ENCODE measurements at places on chromosomes 7 and 10.
A peak's percentile ranks its signal among the peaks of the same experiment; 100 is the strongest.

DNA sequence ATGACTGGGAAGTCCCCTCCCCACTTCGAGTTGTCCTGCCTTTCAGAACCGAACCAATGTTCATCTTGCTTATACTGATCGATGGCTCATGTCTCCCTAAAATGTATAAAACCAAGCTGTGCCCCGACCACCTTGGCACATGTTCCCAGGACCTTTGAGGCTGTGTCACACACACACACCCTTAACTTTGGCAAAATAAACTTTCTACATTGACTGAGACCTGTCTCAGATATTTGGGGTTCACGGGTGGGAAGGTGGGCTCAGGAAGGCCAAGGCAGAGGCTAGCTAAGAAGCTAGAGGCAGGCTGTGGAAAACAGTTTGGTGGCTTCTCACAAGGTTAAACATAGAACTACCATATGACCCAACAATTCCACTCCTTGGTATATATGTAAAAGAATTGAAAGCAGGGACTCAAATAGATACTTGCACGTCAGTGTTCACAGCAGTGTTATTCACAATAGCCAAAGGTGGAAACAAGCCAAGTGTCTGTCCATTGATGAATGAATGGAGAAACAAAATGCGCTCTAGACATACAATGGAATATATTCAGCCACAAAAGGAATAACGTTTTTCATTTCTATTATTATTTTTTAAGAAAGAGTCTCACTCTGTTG, 15.4 kb downstream of the PRF1 start:
- no peak for DNase-seq

DNA sequence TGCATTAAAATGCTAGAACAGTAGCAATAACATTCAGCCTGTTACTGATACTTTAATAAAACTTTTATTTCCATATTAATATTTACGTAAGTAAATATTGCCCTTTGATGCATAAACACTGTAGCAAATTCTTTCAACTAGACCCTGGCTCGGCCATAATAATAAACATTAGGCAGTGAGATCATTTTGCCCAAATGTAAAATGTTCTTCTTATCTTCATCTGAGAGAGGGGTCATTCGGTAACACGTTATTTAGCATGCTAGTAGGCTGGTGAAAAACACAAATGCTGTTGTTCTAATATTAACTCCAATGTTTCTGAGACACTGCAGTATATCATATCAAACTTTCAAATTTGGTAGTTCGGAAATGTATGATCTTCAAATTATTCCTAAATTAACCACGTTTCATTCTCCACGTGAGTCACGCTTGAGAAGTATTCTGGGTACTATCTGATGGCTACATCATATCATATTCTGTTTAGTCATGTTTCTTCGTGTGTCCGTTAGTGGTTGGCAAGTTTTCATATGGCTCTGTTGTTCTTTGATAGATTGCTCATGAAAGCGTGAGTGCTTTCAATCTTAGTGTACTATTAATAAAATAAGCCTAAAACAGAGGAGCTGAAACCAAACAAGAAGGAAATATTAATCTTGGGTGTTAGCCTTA, 145.8 kb downstream of the NSUN6 start:
- DNase-seq, result no peak

DNA sequence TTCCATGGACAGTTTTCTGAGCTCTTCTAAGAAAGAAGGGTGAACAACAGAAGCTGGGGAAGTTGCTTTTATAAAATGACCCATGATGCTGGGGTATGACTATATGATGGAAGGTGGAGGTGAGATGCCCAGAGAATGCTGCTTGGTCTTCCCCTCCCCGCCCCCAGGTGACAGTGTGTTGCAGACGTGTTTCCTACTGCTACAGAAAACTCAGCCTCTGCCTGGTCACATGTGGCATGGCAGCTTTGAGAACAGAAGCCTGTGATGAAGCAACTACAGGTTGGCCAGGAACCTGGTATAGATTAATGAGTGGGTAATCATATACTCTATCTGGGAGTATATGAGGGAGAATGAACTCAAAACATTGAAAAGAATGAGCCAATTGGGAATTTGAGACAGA, 67.1 kb downstream of the MTURN start:
- no peak for DNase-seq

- DNase-seq, result no peak
Observed at GRCh38 chr7:44213206-44213876, 12.6 kb downstream of the YKT6 start.

GRCh38 chr7:116501425-116502167, 2.1 kb downstream of the CAV2 start:
- DNase-seq, result no peak

- no peak for DNase-seq
Observed at GRCh38 chr10:113691381-113691780, 11.7 kb downstream of the CASP7 start.

GRCh38 chr10:30705625-30706149, 76.1 kb upstream of the LYZL2 start:
- DNase-seq, result no peak

DNA sequence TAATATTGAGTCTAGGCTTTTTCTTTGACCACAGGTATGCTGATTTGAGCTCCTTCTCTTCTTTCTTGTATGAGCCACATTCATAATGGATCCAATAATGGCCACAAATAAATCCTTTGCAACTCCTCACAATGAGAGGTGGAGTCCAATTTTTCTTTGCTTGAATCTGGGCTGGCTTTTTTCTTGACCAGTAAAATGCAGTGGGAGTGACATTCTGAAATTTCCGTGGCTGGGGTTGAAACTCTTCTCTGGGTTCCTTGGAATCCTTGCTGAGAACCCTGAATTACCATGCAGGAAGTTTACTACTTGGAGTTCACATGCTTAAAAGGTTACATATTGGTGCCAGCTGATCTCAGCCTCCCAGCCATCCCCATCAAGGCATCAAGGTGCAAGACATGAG, 22.4 kb upstream of the FAM180A start:
- DNase-seq, result no peak

DNA sequence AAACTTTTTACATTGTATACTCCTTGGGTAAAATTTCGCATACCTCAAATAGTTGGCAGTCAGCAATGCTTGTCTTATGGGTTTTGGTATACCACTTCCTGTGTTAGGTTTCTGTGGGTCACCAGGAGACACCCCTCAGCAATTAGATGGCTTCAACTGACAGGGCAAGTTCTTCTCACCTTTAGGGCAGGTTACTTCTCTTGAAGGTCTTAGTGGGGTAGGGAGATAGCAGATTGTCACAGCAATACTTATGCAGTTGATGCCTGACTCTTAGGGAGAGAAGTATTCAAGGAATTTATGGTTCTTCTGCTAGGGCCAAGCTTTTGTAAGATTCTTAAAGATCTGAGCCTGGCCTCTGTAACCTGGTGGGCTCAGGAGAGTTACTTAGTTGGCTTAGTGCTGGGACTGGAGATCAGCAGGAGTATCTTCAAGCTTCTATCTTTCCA, 42.9 kb downstream of the MKLN1 start:
- no peak for DNase-seq

GRCh38 chr7:29614229-29614628, 50.6 kb downstream of the PRR15 start:
- no peak for DNase-seq

GRCh38 chr7:42627101-42627500, 284.8 kb downstream of the C7orf25 start:
- no peak for DNase-seq

DNA sequence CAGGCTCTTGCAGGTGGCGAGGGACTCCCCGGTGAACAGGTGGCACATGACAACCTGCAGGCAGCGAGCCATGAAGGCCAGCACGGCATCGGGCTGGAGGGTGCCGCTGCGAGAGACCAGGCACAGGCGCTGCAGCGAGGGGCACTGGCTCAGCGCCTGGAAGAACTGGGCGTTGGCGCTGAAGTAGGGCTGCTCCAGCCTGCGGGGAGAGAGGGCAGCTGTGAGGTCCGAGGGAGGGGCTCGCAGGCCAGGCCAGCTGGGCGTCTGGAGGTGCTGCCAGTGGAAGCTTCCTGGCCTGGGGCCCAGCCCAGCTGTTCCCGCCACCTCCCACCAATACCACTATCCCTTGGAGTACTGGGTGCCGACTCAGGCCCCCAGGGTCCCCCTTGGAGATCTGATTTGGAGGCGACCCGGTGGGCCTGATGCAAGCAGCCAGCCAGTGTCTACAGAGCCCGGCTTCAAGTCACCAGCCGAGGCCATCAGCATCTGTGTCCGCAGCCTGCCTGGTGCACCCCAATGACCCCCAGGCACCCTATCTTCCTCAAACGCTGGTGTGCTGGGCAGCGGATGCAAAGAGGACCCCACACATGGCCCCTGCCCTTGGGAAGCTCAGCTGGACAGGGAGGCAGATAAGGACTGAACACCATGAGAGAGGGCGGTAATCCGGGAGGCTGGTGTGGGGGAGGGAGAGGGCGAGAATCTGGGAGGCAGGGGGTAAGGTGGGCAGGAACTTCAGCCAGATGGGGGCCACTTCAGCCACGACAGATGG, 67.8 kb upstream of the TNRC18 start:
- peak; percentile 48 for DNase-seq

All from glutamatergic neuron (in vitro differentiated cells).